ENCODE measurements at places on chromosomes 3 and 15.

DNA sequence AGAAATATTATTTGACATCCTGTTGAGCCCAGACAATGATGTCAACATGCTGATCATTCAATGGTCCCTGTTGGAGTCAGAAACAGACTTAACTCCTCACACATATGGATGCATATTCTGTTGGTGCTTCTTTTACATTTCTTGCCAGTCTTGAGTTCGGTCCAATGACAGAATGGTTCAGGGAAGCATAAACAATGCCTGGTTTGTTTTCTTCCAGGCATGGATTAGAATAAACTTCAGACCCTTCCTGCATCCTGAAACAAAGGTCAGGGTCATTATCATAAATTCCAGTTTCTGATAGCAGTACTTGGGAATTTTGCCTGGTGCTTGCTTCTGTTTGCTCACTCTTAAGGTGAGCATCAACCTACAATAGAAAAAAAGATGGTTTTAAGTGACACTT lies 33.3 kb downstream of the BTLA start:
- no peak for DNase-seq

DNA sequence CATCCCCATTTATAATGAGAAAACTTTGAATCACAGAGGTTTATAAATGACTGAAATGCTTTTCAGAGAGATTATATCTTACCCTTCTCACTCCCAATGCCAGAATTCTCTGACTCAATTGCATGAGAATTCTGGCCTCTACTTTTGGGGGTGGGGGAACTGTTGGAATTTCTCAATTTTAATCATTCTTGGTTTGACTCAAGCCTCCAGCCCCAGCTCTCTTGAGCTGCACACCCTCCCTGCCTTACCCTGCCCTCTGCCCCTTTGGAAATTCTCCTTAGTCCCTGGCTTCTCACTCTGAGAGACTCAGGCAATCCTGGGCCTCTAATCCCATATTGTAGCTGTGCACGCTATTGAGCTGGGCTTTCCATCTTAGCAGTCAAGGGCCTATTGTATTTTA lies 44.2 kb downstream of the ZNF589 start:
- no peak for DNase-seq

DNA sequence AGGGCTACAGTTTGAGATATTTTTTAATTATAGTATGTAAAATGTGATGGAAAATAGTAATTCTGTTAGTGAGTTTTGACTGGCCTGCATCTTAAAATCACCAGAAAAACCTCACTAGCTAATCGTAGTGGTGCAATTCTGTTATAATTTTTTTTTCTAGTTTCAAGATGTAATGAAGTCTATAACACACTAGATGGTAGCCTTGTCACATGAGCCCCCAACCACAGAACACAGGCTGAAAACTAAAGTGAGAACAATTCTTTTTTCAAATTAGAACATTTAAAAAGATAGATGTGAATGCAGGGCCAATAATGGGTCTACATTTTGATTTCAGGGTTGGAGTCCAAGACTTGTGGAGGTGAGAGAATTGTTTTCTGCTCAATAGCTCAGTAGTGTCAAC lies 83.3 kb upstream of the KCNH8 start:
- peak; percentile 4 for DNase-seq

DNA sequence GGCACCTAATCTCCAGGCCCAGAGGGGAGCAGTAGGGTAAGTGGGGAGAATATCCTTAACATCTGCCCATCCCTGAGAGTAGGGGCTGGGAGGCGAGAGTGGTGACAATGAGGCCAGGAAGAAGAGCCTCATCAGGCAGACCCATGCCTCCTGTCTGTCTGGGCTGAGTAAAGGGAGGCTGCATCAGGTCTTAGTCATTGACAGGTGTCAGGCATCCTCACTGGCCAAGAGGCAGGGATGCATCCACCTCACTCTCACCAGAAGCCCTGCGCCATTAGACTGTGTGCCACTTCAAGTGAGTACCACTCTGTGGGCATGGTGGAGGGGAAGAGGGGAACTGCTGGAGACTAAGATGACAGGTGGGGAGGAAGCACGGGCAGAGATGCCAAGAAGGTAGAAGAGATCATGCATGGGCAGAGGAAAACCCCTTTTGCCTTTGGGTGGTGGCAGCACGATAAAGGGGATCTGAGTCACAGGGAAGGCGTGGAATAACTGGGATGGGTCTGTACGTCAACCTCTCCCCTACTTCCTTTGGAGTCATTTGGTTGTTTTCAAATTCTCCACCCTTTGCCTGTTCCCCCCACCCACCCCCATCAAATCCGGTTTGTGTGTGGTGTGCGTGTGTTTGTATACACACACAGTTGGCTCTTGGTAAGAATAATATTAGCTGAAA lies 14.1 kb downstream of the ANAPC13 start:
- no peak for DNase-seq

- no peak for DNase-seq
Observed at GRCh38 chr15:74794248-74794969, 12.5 kb downstream of the CSK start.

- DNase-seq, result no peak
Observed at GRCh38 chr15:72058585-72058984, 59.4 kb downstream of the MYO9A start.

GRCh38 chr15:89383365-89384175 lies 48.9 kb upstream of the POLG start:
- DNase-seq, result no peak

DNA sequence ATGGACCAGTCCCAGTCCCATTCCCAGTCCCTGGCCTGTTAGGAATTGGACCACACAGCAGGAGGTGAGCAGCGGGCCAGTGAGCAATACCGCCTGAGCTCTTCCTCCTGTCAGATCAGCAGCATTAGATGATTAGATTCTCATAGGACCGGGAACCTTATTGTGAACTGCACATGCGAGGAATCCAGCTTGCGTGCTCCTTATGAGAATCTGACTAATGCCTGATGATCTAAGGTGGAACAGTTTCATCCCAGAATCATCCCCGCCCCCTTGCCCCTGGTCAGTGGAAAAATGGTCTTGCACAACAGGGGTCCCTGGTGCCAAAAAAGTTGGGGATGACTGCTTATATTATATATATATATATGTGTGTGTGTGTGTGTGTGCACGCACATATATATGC lies 63.1 kb downstream of the IFT57 start:
- no peak for DNase-seq

GRCh38 chr3:191254098-191254873 lies 55.2 kb downstream of the OSTN start:
- no peak for DNase-seq
